ENCODE measurements at places on chromosomes 4 and X.
A peak's percentile ranks its signal among the peaks of the same experiment; 100 is the strongest.

- no peak for DNase-seq
Observed at GRCh38 chrX:132063862-132064261, 40.8 kb downstream of the STK26 start.

- no peak for DNase-seq
Observed at GRCh38 chr4:31351695-31352094, 631.5 kb downstream of the PCDH7 start.

DNA sequence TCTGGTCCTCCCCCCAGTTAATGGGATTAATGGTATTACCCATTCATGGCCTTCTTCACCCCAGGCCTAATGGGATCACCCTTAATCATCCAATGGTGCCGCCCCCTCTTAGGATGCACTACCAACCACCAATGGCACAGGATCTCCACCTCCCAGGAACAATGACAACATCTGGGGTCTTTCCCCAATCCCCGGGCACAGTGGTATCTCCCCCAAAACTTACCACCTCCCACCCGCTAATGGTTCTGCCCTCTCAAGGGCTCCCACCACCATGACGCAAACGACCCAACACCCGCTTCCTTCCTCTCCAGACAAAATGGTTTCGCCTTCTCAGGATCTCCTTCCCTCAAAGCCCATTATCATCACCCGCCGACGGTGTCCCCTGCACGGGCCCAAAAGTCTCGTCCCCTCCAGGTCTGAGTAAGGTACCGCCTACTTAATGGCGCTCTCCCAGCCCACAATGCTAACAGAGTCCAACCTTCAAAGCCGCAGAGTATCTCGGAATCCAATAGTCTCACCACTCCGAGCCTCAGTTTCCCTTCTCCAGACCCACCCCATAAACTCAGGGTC is 458 bp downstream of the GRIPAP1 start:
- peak; percentile 43 for DNase-seq

GRCh38 chrX:84047339-84047738 is 140.7 kb downstream of the RPS6KA6 start:
- DNase-seq, result no peak

DNA sequence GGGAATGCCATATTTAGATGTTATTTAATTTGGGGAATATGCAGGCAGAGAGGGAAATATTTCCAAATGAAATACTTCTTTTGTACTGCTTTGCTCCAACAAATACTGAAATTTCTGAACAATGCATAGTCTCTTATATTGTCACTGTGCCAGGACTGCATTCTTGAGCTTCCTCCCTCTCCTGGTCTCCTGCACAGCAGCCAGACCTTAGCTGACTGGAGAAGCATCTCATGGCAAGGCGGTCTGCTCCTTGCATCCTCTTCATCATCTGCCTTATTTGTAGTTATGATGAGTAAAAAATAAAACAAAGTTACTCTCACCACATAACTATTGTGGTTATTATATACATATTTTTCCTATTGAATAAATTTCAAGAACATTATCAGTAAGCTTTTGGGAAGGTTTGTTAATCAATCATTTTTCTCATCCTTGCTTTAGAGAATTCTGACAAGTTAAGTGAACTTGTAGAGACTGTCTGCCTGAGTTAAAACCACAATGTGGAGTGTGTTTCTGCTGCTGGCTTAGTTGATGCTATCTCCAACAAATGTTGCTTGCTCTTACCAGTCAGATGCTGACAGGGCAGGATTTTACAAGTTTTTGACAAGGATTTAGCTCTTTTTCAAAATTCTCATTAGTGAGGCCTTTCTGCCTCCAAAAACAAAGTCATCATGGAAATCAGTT is 153.6 kb downstream of the SOWAHB start:
- peak; percentile 37 for DNase-seq

DNA sequence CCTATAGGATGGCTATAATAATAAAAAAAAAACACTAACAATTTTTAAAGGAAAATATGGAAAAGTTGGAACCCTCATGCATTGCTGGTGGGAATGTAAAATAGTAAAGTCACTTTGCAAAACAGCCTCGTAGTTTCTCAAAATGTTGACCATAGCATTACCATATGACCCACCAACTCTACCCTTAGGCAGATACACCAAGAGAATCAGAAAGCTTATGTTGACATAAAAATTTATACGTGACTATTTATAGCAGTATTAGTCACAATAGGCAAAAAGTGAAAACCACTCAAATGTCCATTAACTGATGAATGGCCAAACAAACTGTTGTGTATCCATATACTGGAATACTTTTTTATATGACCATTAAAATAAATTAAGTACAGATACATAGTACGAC is 19.8 kb upstream of the FAM241A start:
- DNase-seq, result no peak

GRCh38 chrX:150693725-150694574 is 754 bp downstream of the MTMR1 start:
- DNase-seq, result no peak

- no peak for DNase-seq
Observed at GRCh38 chr4:124708517-124709300, 3.8 kb downstream of the ANKRD50 start.

- DNase-seq, result no peak
Observed at GRCh38 chr4:181796502-181796901, 446.7 kb upstream of the TENM3 start.

- DNase-seq, result no peak
Observed at GRCh38 chr4:3800351-3800750, 34.2 kb downstream of the ADRA2C start.

GRCh38 chr4:121062521-121062920 is 9.8 kb downstream of the NDNF start:
- no peak for DNase-seq

DNA sequence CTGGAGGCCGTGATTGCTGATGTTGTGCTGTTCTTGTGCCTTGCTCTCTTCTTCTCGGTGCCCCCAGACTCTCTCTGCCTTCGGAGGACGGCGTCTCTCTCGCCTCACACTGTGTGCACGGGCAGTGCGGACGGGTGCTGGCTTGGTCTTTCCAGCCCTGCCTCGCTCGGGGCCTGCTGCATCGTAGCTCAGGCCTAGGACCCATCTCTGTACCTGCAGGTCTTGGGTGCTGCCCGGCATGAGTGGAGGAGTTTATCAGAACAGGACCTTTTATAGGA is 18.2 kb downstream of the RGS12 start:
- DNase-seq, result no peak

GRCh38 chr4:52552778-52553177 is 106.3 kb downstream of the USP46 start:
- DNase-seq, result no peak

DNA sequence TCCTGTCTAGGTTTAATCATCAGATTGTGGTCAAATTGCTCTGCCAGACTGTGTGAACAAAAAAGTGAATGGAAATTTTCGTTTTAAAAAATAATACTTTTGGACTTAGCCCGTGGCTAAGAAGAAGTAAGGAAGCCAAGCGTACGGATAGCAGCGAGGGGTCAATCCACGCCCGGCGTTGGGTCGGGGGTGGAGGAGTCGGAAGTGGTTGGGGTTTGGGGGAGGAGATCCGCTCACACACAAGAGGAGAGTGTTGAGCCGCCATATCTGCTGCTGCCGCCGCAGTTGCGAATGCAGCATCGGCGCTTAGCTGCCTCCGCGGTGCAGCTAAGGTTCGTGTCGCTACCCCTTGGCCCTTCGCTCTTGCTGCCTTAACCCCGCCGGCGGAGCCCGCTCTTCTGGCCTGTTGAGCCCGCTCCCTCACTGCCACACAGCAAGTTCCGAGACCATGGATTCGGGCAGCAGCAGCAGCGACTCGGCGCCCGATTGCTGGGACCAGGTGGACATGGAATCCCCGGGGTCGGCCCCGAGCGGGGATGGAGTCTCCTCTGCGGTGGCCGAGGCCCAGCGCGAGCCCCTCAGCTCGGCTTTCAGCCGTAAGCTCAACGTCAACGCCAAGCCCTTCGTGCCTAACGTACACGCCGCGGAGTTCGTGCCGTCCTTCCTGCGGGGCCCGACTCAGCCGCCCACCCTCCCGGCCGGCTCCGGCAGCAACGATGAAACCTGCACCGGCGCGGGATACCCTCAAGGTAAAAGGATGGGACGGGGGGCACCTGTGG is at the start of gene GSPT2:
Gene GSPT2, plus strand, starts transcription at position 264 of the 779 bp plus-strand sequence. Its CDS starts 185 bp downstream, at position 449.
- DNase-seq, result no peak

DNA sequence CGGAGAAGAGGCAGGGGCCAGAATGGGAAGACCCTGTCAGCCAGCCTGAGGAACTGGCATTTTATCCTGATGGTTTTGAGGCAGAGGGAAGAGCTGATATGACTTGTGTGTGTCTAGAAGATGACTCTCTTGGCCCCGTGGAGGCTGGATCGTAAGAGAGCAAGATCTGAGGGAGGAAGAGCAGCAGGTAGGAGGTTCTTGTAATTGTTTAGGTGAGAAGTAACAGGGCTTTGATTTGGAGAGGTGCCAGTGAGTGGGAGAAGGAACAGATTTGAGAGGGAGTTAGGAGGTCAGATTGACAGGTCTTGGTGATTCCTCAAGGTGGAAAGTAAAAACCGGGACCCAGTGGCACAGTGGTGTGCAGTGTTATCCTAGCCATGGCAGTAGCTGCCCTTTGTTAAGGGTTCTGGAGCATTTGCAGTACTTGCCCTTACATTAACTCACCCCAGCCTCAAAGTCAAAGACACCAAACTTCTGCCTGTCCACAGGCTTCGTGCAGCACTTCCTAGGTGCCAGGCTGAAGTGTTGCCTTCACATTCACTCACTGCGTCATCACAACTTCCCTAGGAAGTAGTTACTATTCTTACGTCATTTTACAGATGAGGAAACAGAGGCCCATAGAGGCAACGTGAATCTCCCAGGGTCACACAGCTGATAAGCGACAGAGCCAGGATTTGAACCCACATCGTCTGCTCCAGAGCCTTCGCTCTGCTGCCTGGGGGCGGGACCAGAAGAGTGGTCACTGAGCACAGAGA is 23.7 kb downstream of the RTL5 start:
- DNase-seq, result no peak

DNA sequence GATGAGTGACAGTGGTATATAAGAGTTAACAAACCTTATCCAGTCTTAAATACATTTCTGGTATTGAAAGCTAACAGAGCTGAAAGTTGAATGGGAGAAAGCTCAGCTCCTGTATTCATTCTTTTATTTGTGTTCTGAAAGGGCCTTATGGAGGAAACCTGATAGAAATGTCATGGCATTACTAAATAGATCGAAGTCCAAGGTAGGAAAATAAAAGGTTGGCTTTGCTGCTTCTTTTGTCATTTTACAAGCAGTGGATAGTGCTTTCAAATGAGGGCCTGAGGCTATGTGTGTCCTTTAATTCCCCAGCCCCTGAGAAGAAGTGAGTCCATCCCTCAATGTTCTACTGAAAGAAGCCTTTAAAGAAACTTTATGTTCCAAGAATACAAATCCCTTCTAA is 974.3 kb upstream of the INTU start:
- DNase-seq, result no peak

DNA sequence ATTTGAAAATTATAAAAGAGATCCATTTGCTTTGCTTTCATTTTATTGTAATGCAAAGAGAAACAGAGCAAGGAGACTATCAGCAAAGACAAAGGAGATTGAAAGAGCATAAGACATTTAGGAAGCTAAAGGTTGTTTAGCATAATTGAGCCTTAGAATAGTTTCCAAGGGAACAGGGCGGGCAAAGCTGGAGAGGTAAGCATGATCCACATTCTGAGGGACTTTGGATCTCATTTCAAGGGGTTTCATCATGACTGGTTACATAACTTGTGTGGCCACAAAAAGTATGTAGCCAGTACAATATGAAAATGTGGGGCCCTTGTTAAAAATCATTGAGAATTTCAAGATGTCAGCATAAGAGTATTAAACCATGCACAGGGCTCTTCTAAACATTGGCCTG is 406.5 kb downstream of the RPA4 start:
- DNase-seq, result no peak

GRCh38 chr4:1039493-1040343 is 28.3 kb downstream of the FGFRL1 start:
- DNase-seq, result peak; percentile 71

GRCh38 chrX:47217121-47217851 is 1.2 kb upstream of the CDK16 start:
- DNase-seq, result peak; percentile 87

DNA sequence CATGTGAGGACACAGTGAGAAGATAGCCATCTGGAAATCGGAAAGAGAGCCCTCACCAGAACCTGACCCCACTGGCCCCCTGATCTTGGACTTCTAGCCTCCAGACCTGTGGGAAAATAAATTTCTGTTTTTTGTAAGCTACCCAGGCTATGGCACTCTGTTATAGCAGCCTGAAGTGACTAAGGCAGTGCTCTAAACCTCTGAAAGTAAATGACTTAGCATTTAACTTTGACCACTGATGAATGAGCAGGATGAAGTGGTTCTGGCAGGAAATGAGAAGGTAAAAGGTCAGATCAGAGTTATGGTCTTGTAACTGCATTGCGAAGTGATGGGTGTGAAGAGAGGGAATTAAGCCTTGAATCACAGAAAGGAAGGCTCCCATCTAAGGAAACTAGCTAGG is 17.0 kb downstream of the GPAT3 start:
- no peak for DNase-seq

DNA sequence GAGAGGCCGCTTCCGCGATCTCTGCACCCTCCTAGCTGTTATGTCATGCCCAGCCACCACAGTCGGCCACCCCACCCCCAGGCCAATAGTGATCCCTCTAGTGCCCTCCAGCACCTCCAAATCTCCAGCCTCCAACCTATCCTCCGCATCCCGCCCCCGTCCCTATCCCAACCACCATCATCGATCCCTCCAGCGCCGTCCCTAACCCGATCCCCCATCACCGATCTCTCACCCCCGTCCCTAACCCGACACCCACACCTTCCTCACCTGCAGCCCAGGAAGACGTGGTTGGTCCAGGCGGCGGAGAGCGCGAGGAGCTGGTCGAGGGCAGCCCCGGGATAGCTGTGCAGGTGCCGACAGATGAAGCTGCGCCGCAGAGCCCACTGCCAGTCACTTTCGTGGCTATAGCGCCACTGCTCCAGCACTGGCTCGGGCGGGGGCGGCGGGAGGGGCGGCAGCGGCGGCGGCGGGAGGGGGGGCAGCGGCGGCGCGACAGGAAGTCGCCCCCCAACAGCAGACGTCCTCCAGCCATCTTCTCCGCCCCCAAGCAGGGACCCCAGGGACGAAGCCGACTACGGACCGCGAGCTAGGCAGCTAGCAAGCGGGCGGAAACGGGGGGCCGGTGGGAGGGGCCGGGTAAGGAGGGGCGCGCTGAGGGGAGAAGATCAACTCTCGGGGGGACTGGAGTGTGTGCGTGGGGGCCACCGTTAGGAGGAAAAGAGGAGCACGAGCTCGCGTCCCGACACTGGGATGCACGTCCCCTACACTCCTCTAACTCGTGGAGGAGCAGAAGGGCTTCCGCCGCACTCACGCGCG is 552 bp downstream of the NKRF start:
- no peak for DNase-seq
